ENCODE measurements at places on chromosomes 7 and 10. TPM values are rescaled to one million over a fixed set of nuclear protein-coding genes. Genes with fewer than 3 reads are reported as not detected.
A peak's percentile ranks its signal among the peaks of the same experiment; 100 is the strongest.

The GPR26 gene
- total RNA-seq: not detected

- no peak for DNase-seq
Measured at GRCh38 chr10:5683065-5683464, 1.6 kb upstream of the TASOR2 start.

DNA sequence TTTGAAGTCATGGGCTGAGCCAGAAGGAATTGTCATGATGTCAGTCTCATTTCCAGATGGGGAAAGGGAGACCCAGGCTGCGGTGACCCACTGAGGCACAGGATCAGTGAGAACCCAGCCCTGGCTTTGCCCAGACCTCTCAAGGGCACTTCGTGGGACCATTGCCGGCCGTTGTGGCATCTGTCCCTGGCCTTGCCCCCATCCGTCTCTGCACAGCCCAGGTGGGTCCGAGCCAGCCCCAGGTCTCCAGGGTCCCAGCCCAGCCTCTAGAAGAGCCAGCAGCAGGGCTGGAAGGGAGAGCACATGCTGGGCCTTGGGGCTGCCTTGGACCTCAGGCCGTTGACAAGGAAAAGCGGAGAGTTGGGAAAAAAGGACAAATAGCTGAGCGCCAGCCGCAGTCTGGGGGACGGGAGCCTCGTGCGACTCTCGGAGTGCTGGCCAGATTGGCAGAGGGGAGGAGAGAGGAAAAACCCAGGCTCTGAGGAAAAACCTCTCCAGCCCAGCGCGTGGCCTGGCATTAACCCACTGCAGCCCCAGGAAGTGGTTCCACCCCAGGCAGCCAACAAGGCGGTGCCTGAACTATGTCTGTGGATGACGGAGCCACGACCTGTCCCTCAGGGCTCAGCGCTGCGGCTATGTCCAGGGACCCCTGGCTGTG is 30.2 kb downstream of the GRIFIN start:
- DNase-seq: no peak

DNA sequence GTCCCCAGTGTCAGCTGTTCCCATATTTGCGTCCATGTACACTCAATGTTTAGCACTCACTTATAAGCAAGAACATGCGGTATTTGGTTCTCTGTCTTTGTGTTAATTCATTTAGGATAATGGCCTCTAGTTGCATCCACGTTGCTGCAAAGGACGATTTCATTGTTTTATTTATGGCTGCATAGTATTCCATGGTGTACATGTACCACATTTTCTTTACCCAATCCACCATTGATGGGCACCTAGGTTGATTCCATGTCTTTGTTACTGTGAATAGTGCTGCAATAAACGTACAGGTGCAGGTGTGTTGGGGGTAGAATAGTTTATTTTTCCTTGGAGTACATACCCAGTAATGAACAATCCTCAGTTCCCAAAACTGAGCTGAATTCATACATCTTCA is 24.3 kb upstream of the TRIM56 start:
- DNase-seq: no peak

DNA sequence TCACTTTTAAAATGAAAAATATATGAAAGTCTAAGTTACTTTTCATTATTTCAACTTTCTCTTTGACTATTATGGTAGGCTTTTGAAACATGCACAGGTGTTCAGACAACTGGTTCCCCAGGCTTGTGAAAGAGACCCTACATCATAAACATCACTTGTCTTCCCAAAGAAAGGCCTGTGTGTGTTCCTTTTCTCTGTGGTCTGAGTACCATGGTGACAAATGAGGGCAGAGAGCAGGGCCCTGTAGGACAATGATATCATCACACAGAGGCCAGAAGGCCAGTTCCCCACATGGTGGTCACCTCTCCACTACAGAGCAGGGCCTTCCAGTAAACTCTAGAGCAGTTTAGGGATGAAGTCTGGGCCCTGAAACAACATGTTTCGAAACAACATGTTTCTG is 288.8 kb downstream of the USP6NL start:
- no peak for DNase-seq

The CALHM1 gene
- total RNA-seq: not detected

The TET1 gene
- total RNA-seq: 2.2 TPM

DNA sequence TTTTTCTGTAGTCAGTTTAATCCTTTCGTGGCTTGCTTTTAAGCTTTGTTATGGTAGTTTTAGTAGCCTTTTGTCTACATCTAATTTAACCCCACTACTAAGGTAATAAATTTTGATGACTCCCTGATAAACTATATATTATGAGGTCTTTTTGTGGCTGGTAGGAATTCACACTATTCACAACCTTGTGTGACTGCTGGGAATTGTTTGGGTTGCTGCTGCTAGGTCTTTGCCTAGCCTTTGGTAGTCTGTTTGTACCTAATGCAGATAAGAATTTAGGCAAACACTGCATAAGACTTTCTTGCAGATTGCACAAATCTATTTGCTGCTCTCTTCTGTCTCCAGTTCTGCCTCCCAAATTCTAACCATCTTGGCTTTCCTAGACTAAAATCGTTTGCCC is 58.3 kb downstream of the SHOC2 start:
- no peak for DNase-seq

The SLC16A12 gene
- total RNA-seq: 0.45 TPM

The STEAP1 gene
- 31.7 TPM for total RNA-seq

The KIAA1549 gene
- total RNA-seq: 1.0 TPM

DNA sequence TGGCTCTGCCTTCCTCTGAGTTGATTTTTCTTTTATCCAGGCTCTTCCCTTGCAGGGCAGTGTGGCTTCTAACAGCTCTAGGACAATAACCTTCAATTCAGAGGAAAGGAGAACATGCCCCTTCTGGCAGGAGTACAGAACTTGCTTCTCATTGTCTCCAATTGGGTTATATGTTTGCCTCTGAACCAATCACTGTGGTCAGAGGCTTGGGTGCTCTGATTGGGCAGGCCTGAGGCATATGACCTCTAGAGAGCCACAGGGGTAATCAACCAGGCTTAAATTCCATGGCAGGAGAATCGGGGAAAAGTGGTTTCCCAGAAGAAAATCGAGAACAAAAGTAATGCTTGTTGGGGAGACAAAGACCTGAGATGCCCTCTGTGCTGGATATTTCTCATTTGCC is 240.0 kb downstream of the REEP3 start:
- no peak for DNase-seq

GRCh38 chr7:129072479-129073011 is 17.6 kb upstream of the TNPO3 start:
- no peak for DNase-seq

- no peak for DNase-seq
Measured at GRCh38 chr7:73770002-73770859, at the start of gene CLDN3. TSS of gene CLDN3 (minus strand) at chr7:73770270. CDS start at chr7:73770049, 221 bp downstream.

The RASA4 gene
- total RNA-seq: 133 TPM

GRCh38 chr10:45424668-45425404 is 50.8 kb downstream of the ALOX5 start:
- DNase-seq: peak; percentile 71

The EXOC4 gene
- 69.5 TPM for total RNA-seq

The HOXA6 gene
- 7.6 TPM for total RNA-seq

- DNase-seq: no peak
Measured at GRCh38 chr7:21253740-21254687, 173.9 kb upstream of the SP4 start.

GRCh38 chr7:98211221-98211675 is at the start of gene BHLHA15:
TSS of gene BHLHA15 (plus strand) at chr7:98211439. CDS start at chr7:98212310, 871 bp downstream.
- DNase-seq: peak; percentile 54

- DNase-seq: no peak
Measured at GRCh38 chr10:112948196-112948595, 1.9 kb upstream of the TCF7L2 start.

The WAPL gene
- 37.3 TPM for total RNA-seq

The TMEM248 gene
- total RNA-seq: 101 TPM

The TEX36 gene
- total RNA-seq: not detected

DNA sequence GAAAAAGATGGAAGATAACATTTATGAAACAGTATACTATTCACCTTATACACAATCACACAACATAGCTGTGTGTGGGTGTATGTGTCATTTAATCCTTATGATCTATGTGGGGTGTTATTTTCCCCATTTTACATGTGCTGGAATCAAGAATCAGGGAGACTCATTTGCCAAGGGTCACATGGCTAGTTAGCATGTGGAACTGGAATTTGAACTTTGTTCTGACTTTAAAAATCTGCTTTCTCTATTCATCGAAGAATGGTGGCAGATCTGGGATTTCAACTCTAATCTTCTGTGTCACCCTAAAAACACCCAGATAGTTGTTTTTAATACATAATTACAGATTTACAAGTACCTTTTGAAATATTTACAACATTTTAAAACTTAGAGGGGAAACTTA is 65.2 kb downstream of the ADAM22 start:
- no peak for DNase-seq

DNA sequence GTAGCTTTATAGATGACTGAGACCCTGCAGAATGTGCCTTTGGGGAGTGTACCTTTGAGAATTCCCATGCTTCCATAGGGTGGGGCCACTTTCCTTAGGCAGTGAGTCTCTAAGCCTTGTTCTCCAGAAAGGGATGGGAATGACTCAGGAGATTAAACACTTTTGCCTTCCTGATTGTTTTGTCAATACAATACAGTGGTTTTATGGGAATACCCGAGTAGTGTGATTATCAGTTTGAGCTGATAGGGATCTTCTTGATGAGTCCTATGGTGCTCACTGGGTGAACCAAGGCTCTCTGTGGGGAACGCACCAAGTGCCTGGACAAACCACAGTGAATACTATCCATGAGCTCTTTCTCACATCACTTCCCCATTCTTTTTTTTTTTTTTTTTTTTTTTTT is 6.3 kb downstream of the MYOF start:
- DNase-seq: no peak

DNA sequence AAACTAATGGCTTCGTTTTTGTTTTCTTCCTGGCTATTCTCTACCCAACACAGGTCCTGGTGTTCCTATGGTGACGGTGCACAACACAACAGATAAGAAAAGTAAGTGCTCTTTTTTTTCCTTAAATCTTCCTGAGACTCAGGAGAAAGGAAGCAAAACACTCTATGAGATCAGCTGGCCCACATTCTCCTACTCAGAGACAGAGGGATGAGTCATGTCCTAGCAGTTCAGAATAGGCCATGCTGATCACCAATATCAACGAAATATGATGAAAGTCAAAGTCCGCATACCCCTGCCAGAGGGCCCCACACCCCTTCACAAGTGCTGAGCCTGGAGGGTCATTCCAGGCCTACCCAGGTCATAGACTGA is 149.2 kb downstream of the PAXIP1 start:
- no peak for DNase-seq

The TUBB8 gene
- total RNA-seq: not detected

DNA sequence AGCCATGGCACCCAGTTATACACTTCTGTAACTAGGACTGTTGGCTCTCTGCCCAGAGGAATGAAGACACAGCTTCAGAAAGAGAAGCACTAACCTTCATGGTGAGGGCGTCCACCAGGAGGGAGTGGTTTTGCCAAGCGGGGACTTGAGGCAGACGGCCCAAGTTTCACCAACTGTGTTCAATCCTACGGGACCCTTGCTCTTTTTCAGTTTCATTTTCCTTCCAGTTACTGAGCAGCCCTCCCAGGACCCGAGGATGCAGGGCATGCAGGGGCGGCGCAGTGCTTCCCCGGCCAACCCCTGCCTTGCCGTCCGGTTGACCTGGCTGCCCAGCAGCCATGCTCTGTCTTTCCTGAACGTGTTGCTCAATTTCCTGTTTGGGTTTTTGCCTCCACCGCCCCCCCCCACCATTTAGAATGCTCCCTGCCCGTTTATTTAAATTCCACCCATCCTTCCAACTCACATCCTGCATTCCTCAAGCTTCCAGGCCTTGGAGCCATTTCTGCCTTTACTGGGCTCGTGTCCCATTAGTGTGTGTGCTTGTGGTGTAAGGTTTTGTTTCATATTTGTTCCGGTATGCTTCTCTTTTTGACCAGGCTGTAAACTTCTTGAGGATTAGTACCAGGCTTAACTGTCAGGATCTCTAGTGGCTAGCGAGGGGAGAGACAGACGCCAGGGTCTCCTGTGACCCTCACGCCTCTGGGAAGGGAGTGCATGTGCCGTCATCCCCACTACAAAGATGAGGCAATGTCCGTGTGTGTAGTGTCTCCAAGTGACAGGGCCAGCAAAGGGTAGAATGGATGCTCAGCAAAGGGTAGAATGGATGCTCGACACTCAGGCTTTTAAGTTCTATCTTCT is 31.6 kb downstream of the IL15RA start:
- DNase-seq: peak; percentile 87

- DNase-seq: no peak
Measured at GRCh38 chr7:117619681-117620080, 139.9 kb downstream of the CFTR start.

DNA sequence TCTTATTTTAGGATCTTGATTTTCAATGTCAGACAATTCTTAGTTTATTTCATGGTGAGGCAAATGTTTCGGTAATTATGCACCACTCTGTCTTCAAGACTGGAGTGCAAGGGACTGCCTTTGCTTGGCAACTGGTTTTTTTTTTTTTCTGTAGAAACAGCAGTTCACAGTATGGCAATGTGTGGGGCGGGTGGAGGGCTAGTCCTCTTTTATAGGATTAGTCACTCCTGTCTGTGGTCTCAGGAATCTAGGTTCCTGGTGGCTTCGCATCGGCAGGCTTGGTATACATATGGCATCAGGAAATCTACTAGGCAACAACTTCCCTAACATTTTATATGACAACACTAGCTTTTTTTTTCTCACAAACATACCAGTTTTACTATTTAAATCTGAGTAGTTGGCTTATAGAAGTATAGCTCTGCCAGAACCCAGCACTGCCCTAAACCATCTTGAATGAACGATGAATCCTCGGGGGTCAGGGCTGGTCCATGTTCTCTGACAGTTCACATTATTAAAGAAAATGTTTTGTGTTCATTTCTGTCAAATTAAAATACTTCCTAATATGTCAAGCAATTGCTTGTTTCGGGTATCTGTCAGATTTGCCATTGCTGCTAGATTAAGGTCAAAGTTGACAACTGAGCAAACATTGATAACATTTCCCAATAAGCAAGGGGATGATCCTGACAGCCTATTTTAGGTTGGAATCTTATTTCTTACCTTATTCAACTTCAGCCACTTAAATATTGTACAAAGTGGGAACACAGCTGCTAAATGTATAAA is 289.7 kb upstream of the VSTM2A start:
- no peak for DNase-seq

DNA sequence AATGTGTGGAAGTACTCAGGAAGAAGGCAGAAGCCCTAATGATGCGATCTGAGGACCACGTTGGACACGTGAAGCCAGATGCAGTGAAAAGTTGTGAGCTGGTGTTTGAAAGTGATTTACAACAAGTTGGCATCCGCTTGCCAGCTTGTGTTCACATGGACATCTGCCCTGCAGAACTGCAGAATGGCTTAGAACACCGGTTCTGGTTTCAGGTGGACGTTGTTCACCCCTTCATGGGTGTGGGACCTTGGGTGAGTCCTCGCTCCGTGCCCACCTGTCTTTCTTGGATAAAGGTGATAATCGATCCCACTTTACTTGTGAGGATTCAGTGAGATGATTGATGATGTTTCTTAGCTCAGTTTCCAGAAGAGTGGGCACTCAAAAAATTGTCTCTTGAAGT is 53.8 kb downstream of the CAMK1D start:
- DNase-seq: no peak
